DMS 273 treated with DMSO at 0.1 percent for 48 hours (cell line): ENCODE measurements at places on chromosomes 6 and 20.

GRCh38 chr6:150129616-150130505 lies 13.0 kb upstream of the PPP1R14C start:
- no peak for DNase-seq

DNA sequence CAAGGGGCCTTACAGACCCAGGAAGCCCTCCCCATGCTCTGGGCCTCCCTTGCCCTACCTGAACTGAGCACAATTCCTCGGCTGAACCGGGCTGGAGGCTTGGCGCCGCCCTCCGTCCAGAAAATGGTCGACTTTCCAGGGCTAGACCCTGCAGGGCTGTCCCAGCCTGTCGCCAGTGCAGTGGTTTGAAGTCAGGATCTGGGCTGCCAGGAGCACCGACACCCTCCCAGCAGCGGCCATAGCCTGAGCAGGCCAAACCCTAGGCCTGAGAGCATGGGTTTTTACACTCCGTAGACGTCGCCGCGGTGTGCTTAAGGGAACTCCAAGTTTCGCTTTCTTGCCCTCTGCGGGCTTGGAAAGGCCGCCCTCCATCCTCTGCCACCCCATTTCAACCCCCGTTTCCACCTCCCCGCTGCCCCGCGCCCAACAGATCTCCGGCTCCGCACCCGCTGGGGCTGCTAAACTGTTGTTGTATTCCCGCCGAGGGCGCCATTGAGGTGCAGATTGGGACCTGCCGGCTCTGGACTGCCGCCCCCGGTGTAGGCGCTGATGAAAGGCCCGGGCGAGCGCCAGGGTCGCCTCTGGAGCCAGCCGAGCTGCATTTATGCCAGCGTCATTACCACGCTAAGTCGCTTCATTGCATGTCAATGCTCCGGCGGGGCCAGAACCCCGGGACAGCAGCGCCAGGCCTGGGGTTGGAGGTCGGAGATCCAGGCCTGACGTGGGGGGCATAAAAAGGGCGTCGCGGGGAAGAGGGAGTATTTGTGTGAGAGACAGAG lies 2.2 kb upstream of the TFAP2A start:
- no peak for DNase-seq

DNA sequence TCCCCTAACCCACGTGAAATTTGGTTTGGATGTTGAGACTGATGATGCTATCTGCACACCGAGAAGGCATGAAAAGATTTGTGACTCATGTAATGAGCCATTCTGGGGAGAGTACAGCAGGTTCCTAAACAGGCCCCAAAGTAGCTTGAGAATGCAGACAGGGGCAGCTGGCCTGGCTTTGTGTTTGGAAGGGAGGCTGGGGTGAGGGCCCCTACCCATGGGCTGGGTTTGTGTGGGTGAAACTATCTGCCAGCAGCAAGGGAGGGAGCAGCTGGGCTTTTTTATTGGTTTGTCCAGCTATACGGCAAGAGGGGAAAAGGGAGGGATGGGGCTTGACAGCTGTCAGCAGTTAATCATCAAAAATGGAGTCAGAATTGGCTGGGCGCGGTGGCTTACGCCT lies 87.0 kb upstream of the RNF24 start:
- peak; percentile 51 for DNase-seq

GRCh38 chr6:90169374-90169773 lies 127.3 kb downstream of the BACH2 start:
- DNase-seq, result no peak

- no peak for DNase-seq
Measured at GRCh38 chr6:15296249-15296648, 50.4 kb downstream of the JARID2 start.

GRCh38 chr6:28589234-28589956 lies 63.7 kb downstream of the GPX5 start:
- peak; percentile 98 for DNase-seq

DNA sequence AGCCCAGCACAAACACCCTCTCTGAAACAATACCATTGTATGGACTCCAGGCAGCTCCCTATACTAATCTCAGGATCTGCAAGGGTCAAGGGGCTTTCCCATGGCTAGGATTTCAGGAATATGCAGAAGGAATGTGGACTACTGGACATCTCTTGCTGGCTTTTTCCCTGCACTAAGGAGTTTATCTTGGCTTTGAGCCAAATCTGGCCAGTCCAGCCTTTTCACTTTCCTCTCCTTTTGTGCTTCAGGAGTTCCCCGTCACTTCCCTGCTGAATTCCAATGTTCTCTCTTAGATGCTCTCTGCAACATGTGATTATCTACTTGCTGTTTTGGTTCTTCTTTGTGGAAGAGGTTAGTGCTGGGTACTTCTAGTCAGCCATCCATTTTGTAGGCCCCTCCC lies 568.2 kb downstream of the HDGFL1 start:
- DNase-seq, result no peak

DNA sequence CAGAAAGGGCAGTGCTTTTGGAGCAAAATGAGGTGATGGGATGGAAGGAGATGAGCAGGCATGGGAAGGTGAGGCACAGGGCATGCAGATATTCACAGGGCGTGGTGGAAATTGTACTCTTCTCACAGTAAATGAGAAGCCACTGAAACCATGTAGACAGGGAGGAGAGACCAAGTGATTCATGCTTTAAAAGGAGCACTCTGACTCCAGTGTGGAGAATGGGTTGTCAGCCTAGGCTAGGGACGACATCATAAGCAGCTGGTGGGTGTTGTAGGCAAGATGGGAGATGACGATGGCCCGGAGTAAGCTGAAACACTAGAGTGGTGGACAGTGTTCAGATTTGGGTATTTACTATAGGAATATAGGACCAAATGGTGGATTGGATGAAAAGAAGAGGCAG lies 18.4 kb downstream of the PDE7B start:
- no peak for DNase-seq

- no peak for DNase-seq
Measured at GRCh38 chr6:53412751-53413150, 64.0 kb upstream of the ELOVL5 start.

DNA sequence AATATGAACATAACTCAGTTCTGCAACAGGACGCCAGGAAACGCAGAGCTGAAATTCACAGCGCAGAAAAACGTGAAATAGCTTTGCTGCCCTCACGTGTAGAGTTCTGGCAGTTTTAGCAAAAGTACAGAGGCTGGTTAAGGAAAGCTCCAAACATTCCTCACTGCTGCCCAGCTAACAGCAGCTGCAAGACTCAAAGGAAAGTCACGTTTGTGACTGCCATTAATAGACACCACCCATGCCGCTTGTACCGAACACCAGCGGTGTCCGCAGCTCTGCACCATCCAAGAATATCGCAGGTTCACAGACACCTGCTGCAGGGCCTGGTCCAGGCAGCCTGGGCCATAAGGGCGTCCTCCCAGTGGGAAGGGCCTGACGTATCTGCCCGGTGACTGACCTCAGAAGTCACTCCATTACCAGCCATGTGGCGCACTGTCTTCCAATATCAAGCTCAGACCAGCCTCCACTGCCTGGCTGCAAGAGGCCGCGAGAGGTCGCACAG lies 61.4 kb downstream of the WDR27 start:
- DNase-seq, result no peak

DNA sequence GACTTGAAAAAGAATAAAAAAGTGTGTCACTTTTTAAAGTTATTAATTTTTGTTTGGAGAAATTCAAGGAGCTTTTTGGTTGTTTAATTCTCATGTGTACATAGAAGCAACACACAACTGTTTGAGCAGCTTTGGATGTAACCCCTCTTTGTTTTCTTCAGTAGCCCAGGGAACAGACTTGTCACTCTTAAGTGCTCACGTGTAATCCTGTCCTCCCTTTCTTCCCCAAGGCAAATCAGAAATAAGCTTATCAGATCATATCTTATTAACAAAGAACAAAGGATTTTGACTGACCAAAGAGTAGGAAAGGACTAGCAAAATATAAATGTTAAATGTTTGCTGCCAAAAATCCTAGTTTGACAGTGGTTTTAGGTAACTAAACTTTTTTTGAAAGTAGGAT lies 7.3 kb upstream of the FLRT3 start:
- no peak for DNase-seq

GRCh38 chr6:1191141-1191630 lies 120.7 kb upstream of the FOXQ1 start:
- no peak for DNase-seq

GRCh38 chr20:38078084-38078483 lies 44.5 kb downstream of the RPRD1B start:
- no peak for DNase-seq

GRCh38 chr6:1403851-1404712 lies 14.7 kb downstream of the FOXF2 start:
- no peak for DNase-seq

DNA sequence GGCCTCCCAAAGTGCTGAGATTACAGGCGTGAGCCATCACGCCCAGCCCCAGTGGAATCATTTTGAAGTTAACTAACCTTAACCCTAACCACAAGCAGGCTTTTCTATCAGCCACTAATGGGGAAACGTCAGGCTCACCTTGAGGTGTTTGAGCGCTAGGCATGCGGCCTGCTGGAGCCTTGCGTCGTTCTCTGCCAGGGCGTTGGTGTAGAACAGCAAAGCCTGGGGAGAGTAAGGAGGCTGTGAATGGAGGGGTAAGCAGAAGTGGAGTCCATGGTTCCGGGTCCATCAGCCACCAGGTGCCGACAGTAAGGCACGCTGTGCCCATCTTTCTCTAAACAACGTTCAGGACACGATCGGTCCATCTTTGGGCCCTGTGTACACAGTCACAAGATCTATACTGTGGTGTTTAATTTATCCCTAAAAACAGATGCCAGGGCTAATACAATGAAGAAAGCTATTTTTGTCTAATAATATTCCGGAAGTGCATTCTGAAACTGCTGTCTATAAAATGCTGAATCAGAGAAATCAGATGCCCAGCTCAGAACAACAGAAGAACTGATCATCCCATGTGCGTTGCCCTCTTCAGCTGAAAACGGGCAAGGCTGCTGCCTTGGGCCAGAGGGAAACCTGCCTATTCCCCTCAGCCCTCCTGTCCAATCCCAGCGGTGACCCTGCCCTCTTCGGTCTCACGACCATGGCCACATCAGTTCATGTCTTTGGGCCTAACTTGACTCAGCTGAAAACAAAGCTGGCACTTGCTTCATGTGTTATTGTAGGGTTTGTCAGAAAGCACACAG lies 79.6 kb downstream of the PTPN1 start:
- no peak for DNase-seq

DNA sequence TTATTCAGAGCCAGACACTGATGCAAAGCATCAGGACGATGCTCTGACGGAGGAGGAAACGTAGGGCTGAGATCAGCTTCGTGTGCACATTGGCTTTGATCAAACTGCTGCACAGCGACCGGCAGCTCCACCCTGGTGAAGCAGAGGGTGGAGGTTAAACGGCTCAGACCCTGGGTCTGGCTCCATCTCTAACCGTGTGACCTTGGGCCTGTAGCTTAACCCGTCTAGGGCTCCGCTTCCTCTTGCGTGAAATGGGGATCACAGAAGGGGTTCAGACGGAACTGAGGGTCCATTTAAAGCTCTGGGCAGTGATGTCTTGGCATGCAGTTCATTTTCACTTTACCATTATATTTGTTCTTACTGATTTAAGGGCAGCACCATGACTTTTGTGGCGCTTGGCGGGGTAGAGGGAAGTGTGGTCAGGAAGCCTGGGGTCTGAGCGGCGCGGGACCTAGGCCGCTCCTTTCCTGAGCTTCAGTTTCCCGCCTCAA lies 644 bp downstream of the RBL1 start:
- DNase-seq, result no peak
